ENCODE measurements at places on chromosomes 5 and 9.

GRCh38 chr9:82223442-82223841 is 234.9 kb downstream of the SPATA31D1 start:
- no peak for DNase-seq

DNA sequence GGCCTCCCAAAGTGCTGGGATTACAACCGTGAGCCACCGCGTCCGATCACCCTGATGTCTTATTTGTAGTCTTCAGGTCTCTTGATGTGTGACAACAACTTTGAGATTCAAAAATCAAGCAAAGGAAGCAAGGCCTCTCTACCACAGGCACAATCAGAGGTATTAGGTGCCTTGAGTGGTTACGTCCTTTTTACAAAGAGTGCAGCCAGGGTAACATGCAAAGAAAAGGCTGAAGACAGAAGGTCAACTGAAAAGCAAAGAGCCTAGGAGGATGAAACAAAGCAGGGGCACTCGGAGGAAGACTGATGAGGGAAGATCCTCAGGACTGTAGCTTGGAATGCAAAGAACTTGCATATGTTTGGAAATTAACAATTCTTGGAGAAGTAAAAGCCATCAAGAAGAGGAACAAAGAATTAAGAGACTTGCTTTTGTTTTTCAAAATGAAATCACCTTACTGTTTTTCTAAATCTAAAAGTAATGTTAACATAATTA is 362.1 kb downstream of the EBF1 start:
- no peak for DNase-seq

DNA sequence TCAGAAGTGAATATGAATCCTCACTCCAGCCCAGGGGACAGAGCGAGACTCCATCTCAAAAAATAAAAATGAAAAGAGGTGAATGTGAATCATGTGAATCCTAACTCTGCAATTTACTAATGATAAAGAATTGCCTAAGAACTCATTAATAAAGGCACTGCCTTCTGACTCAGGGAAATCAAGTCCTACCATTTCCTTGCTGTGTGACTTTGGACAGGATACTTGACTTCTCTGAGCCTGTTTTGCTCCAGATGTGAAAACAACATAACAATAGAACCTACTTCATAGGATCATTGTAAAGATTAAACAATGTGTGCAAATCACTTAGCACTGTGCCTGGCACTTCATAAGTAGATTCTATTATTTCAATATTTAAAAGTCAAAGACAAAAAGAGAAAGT is 15.1 kb upstream of the PWWP2A start:
- DNase-seq: no peak

DNA sequence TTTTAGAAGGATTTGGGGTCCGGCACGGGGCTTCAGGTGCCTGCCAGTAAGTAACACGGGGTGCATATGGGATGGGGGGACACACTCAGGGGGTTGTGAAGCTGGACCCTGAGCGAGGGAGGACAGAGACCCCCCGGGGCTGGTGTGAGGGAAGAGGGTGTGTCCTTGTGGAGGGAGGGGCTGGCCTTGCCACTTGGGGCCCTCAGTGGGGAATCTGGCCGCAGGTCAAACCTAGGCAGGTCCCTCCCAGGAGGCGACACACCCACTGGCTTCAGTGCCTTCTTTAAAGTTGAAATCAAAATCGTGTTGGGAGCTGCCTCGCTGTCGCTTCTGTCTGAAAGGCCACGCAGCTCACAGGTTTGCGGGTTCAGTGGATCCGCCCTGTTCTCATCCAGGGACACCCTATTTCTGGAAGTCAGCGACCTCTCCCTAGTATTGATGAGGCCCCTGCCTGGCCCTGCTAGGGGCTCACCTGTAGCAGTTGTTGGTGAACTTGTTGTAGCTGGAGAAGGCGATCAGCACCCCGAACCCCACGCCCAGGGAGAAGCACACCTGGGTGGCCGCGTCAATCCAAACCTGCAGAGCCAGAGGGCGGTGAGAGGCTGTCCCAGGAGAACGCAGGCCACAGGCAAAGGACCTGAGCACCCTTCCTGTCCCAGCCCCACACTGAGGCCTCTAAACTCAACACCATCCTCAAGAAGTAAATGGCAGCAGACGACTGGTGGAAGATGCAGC is 29.4 kb downstream of the SLC6A3 start:
- no peak for DNase-seq

GRCh38 chr5:68545636-68546295 is 330.2 kb downstream of the PIK3R1 start:
- DNase-seq: no peak

DNA sequence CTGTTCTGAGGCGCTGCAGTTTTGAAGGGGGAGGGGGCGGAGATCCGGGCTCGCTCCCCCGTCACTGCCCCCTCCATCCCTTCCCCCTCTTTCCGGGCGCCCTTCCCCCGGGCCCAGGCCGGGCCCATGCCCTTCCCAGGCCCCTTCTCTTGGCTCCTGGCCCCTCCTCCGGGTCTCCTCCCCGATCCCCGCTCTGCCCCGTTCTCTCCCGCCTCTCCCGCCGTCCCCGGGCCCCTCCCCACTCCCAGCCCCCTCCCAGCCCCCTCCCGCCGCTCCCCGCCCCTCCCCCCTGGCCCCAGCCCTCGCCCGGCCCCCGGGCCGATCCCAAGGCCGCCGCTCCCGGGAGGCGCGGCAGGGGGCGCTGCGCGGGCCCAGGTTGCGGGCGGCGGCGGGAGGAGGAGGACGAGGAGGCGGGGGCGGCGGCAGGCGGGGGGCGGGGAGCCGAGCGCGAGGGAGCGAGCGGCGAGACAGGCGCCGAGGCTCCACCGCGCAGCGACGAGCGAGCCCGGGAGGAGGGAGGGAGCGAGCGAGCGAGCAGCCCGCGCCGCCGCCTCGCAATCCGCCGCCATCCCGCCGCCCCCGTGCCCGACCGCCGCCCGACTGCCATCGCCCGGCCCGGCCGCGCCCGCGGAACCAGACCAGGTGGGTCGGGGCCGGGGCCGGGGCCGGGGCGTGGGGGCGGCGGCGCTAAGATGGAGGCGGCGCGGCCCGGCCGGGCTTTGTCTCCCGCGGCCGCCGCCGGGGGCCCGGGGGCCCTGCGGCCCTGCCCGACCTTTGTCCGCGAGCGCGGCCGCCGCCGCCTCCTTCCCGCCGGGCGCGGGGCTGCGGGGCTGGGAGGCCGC is at the start of gene PRRC2B:
Gene PRRC2B, plus strand, starts transcription at position 465 of the 842 bp plus-strand sequence. CDS start 36,059 bp downstream, outside the sequence.
- DNase-seq: no peak

DNA sequence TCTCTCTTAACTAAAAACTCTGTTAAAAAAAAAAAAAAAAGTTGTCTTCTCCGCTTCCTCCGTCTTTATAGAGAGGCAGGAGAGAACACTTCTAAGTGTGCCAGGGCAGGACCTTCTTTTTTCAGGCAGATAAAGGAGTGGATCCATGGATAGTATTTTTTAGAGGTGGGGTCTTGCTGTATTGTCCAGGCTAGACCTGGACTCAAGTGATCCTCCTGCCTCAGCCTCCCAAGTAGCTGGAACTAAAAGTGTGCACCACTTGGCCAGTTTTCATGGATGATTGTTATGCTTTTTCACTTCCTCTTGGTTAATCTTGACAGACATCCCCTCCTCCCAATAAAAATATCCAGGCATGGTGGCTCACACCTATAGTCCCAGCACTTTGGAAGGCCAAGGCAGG is 20.0 kb upstream of the GNE start:
- no peak for DNase-seq

DNA sequence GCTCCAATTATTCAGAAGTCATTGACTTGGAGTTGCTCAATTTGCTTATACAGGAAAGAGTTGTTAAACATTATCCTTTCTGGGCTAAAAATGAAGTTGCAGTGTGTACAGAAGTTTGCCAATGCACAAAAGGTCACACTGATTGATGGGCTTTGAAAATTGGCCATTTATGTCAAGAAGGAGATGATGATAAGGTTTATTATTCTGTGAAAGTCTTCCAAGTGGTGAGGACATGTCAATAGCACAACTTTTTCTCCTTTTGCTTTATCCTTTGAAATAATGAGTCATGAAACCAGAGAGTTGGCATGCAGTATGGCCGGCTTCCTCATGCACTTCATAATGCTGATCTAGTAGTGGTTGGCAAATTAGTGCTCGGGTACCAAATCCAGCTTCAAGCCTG is 848.5 kb upstream of the WWC1 start:
- DNase-seq: no peak

DNA sequence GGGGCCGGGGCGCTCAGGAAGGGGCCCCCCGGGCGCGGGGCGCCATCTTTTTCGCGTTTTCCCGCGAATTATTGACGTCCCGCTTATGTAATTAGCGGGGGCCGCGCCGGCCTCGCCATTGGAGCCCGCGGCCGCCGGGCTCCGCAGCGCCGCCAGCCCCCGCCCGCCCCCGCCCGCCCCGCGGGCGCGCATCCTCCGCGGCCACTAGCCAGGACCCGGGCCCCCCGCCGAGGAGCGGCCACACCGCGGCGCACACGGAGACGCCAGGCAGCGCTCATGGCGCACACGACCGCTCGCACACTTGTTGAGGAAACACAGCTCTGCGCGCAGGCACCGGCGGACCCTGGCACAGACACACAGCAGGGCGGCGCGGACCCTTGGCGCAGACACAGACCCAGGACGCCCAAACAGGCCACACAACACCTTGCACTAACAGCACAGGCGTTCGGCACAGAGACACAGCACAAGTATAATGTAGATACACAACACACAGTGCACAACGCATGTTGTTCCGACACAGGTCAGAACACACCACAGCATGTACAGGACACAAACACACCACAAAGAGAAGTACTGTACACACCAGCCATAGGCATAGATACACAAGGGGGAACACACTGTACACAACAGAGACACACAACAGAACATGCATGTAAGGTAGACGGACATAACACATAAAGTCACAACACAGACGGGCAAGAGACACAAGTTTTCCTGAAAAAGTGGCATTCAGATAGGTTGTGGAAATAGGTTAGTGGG is 467 bp upstream of the PHF19 start:
- no peak for DNase-seq

- no peak for DNase-seq
These were observed 7.8 kb downstream of the ROR2 start for GRCh38 chr9:91942201-91942600.

DNA sequence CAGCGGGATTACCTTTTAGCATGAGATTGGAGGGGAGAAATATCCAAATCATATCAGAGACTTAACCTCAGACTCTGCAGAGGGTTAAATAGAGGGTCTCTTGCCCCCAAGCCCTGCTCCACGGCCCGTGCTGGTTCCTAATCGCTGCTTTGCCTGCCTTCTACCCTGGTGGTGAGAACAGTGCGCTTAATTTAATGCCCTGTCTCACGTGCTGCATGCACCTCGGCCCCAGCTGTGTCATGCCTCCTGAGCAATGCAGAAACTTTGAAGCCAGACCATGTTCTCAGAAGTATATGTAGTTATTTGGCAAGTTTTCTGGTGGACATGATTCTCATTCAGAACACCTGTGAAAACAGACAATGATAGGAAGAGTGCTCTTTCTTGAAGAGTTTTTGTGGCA is 1.4 kb downstream of the OTULIN start:
- DNase-seq: no peak

GRCh38 chr9:108865037-108865436 is 3.0 kb downstream of the ACTL7A start:
- no peak for DNase-seq

- DNase-seq: no peak
These were observed 376.1 kb downstream of the EFNA5 start for GRCh38 chr5:107294669-107295068.

GRCh38 chr5:82019342-82020138 is 47.7 kb downstream of the ATG10 start:
- no peak for DNase-seq

- no peak for DNase-seq
These were observed 42.3 kb downstream of the SNCAIP start for GRCh38 chr5:122354293-122354692.

- DNase-seq: no peak
These were observed 172.9 kb upstream of the PTCH1 start for GRCh38 chr9:95689669-95690068.

- DNase-seq: no peak
These were observed 65.3 kb downstream of the LMX1B start for GRCh38 chr9:126678989-126679388.

DNA sequence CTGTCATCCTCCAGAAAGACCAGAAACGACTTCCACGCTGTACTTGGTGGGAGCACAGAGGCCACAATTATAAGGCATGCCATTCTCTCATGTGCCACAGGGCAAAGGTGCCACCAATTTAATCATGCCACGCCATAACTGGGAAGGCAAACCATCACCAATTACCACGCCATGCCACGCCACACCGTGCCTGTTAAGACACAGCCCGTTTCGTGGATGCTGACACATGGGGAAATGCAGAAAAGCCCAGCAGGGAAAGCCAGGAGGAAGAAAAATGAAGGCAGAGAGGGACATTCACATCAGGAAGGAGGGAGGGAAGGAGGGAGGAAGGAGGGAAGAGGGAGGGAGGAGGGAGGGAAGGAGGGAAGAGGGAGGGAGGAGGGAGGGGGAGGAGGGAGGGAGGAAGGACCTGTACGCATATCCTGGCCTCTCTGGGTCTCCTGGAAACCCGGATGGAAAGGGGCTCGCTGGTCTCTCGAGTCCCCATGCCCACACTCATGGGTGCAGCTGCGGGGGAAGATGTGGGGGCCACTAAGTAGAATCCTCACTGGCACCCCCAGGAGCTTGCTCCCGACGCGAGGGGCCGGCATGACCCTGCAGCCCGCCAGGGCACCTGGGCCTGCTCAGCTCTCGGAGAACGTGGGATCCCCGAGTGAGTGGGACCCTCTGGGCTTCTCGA is 61.7 kb upstream of the UBAC1 start:
- no peak for DNase-seq

DNA sequence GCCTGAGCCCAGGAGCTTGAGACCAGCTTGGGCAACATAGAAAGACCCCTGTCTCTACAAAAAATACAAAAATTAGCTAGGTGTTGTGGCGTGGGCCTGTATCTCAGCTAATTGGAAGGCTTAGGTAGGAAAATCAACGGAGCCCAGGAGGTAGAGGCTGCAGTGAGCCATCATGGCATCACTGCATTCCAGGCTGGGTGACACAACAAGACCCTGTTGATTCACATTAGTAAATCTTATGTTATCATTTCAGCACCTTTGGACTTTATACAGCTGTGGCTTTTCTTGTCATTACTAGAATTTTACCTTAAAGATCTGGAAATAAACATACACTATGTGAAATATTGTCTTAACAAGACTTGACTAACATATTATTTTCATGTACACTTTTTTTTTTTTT is 185.0 kb downstream of the ZNF608 start:
- DNase-seq: no peak

DNA sequence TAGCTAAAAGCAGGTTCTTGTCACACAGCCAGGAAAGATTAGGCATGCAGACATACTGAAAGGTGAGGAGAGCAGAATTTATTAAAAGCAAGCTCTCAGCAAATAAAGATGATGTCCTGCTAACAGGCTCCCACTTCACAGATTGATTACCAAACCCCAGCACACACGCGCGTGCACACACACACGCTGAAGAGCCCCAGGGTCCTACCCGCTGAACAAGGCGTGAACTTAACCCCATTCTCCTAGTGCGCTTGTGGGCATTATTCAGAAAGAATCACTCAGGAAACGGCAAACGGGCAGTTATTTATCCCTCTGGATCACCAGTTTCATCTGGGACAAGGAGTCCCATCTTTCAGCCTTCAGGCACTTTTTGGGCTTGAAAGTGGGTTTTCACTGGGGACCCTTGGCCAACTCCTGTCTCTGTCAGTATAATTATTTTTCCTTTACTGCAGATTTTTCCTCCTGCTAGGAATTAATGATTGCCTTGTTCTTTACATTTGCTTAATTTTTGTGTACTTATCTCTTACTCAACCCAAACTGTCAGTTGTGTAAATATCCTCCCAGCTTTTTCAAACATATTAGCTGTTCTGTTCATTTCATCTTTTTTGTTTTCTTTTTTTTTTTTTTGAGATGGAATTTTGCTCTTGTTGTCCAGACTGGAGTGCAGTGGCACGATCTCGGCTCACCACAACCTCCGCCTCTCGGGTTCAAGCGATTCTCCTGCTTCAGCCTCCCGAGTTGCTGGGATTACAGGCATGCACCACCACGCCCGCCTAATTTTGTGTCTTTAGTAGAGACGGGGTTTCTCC is 92.6 kb downstream of the RIC1 start:
- no peak for DNase-seq

All from smooth muscle cell of the brain vasculature (primary cell).